ENCODE measurements at places on chromosomes 11 and 22.
A peak's percentile ranks its signal among the peaks of the same experiment; 100 is the strongest.

DNA sequence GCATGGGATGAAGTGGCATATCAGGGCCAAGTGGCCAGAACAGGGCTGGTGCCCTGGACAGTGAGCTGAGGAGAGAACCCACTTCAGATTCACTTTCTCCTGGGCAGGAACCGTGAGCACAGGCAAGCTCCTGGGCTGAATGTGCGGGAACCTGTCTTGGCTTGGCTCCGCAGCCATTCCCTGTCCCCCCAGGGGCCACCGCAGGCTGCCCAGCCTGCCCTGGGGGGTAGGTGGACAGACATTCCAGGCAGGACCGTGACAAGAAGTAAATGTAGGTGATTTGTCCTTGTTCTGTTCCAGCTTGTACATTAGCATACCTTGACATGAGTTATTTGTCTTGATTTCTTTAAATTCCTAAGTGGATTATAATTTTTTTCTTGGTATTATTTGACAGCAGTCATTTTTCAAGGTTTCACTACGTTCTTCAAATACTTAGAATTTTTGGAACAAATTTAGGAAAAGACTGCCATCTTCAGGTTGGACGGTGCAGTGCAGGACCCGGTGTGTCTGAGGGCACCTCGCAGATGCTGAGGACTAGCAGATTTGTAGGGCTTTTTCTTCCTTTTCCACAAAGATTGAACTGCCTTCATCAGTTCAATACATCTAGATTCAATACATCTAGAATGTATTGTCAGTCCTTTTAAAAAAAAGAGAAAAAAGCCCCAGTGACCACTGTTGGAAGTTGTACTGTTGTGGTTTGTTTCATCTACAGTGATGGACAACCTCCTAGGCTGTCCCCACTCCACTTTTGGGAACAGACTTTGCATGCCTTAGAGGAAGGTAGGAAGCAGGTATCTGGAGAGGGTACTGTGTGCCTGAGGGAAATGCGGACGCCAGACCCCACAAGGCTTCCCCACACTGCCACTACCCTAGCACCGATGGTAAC is 115.1 kb upstream of the RASSF10 start:
- peak; percentile 46 for DNase-seq

- no peak for DNase-seq
These were observed 21.7 kb upstream of the PRDM10 start for GRCh38 chr11:130024361-130024760.

DNA sequence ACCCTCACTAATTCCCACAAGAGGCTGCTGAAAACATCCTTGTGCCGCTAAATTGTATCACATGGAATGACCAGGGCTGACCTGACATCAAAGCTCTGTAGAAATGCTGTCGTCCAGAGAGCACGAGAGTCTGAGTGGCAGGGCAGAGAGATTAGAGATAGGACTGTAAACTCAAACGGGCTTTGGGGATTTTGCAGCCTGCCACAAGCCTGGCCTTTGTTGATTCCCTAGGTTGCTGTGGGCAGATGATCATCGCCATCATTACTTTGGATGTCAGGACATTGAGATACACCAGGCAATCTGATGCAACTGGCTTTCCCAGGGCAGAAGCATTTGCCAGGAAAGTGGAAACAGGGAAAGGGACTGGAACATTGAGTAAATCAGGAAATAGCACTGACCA is 131.6 kb downstream of the ETS1 start:
- no peak for DNase-seq

GRCh38 chr11:19722702-19723101 is 10.1 kb downstream of the NAV2 start:
- no peak for DNase-seq

DNA sequence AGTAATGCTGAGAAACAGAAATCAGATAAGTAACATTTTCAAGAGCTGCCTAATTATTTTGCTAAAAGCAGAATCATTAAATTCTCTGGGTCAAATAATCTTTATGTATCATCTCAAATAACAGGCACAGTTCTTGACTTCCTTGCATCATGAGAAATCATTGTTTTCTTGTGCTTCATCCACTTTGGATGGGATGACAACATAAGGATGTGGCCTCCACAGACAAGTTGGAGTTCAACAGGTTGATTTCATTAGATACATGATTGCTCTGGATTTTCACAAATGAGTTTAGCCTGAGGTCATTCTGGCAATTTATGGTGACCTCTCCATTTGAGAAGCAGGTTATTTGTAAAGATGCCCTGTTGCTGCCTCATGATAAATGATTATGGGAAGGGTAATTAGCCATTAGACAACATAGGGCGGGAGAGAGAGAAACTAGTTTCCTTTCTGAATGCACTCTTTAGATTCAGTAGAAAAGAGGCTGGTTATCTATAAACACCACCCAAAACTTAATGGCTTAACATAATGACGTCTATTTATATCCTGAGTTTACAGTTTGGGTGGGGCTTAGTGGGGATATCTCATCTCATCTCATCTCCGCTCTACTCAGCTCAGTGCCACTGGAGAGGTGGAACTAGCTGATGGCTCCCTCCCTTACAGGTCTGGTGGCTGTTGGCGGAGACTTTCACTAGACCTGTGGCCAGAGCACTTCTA is 35.0 kb upstream of the ADORA2A start:
- DNase-seq: peak; percentile 9

DNA sequence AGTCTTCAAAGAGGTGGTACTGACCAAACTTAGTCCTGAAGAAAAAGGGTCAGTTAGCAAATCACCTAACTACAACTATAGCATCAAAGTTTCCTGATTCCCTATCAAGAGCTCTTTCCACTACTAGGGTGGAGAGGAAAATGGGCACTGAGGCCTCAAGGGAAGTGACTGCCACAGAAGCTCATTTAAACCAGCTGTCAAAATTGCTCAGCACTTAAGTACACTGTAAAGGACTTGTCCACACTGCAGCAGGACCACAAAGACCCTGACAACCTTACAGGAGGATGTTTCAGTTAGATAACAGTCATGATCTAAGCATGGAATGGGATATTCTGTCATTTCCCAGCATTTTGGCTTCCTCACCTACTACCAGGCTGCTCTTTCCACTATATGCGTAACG is 33.0 kb downstream of the FAM168A start:
- DNase-seq: no peak

GRCh38 chr11:131195661-131196517 is 174.5 kb upstream of the NTM start:
- no peak for DNase-seq

DNA sequence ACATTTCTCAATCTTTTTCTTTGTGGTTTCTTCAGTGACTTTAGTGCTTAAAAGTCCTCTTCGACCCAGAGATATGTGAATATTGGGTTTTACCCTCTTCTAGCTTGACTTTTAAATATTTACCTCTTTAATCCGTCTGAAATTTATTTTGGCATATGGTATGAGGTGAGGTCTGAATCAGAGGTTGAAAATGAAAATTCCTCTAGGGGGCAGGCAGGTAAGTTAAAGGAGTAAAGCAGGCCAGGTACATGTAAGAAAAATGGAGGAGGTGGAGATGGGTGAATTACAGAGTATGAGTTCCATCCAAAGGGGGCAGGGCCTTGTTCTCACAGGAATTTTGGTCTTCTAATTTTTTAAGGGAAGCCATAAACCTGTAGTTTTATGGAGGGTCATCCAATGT is 263.8 kb upstream of the NARS2 start:
- peak; percentile 4 for DNase-seq

GRCh38 chr11:68564261-68564660 is 103.7 kb downstream of the PPP6R3 start:
- DNase-seq: no peak

DNA sequence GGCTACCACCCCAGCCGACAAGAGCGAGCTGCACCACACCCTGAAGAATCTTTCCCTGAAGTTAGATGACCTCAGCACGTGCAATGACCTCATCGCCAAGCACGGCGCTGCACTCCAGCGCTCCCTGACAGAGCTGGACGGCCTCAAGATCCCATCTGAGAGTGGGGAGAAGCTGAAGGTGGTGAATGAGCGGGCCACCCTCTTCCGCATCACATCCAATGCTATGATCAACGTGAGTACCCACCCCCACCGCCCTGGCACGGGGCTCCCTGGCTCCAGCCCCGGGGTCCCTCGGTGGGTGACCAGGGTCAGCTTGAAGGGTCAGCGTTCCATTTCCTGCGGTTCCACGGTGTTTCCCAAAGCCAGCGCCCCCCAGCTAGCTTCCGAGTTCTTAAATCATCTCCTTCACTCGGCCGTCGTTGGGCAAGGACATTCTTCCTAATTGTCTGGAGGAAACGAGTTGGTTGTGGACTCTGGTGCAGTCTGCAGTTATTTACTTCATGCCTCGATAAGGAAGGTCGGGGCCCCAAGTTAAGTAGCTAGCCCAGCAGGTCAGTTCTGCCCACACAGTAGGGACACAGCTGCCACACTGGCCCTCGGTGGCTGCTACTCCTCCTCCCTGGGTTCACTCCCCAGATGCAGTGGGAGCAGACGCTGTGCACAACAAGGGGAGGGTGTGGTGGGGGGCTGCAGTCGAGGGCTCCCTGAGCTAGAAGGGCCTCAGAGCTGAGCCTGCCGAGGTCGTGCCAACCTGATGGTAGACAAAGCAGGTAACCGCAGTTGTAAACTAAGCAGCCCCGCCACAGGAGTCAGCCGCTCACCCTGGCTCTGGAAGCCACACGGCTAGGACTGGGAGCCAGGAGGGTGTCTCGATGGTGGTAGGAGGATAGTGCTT is 97.9 kb downstream of the MORC2 start:
- no peak for DNase-seq

DNA sequence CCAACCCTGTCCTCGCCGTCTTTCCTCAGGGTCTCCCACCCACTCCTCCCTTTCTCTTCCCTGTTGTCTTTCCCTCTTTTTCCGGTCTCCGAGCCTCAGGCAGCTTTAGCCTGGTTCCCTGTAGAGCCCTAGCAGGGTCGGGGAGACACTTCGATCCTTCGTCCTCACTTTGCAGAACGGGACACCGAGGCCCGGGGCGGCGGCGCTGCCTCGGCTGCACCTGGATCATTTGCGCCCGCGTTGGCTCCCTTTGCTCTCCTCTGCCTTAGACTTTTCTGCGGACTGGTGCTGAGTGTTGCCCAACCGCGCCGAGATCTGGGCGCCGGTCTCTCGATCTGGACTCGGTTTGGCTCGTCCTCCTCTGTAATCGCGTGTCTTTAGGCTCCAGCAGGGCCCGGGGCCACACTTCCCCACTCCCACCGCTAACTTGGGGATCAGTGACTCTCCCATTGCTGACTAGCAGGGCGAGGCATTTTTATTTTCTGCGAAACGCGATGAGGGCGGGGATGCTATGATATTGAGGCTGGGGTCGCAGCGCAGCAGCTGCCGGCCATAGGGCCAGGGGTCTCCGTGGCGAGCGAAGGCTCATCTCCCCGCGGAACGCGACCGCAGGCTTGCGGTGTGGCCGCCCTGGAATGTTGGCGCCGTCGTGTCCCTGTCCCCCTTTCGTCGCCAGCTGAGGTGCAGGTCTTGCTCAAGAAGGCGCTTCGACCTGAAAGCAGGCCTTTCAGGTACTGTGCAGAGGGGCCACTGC is 1.6 kb upstream of the E2F8 start:
- DNase-seq: no peak

Data from NCI-H1417 (cell line).